ENCODE measurements at places on chromosomes 11 and 22. TPM values are rescaled to one million over a fixed set of nuclear protein-coding genes. Genes with fewer than 3 reads are reported as not detected.

DNA sequence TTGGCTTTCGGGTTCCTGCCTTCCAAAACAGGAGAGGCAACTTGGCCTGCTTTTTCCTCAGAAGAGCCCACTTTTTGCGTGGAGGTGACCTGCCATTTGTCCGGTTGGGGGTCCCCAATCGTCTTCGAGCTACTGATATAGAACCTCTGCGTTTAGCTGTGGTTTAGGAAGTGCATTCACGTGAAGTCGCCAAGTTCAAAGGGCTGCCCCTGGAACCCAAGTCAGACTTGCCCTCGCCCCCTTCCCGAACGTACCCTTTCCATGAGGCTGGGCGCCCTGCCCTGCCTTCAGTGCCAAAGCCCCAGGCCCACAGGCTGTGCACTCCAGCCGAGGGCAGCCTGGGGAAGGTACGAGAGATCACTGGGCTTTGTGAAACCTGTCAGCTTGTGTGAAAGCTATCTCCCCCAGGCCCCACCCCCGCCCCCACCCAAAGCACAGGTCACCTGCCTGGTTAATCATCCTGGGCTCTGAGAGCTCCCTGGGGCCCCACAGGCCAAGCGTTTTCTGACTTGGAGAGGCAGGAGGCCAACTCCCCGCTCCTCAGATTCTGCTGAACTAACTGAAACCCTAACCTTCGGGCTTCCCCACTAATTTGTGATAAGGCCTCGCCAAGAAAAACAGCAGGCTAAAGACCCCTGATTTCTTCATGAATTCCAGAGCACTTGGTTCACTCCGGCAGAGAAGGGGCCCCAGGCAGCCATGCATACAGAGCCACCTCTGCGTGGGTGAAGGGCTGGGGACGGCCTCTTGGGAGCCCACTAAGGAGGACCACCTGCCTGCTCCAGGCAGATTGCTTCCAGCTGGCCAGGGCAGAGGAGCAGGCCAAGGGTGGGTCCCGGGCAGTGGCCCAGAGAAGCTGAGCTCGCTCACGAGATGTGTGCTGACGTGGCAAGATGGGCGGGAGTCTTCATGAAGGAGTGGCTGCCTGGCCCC is 25.8 kb upstream of the KCNQ1OT1 start:
- peaks cover 6% of the 10 kb centered on the region for H3K4me1 ChIP-seq
- no peaks in the 10 kb centered on the region for H3K36me3 ChIP-seq

DNA sequence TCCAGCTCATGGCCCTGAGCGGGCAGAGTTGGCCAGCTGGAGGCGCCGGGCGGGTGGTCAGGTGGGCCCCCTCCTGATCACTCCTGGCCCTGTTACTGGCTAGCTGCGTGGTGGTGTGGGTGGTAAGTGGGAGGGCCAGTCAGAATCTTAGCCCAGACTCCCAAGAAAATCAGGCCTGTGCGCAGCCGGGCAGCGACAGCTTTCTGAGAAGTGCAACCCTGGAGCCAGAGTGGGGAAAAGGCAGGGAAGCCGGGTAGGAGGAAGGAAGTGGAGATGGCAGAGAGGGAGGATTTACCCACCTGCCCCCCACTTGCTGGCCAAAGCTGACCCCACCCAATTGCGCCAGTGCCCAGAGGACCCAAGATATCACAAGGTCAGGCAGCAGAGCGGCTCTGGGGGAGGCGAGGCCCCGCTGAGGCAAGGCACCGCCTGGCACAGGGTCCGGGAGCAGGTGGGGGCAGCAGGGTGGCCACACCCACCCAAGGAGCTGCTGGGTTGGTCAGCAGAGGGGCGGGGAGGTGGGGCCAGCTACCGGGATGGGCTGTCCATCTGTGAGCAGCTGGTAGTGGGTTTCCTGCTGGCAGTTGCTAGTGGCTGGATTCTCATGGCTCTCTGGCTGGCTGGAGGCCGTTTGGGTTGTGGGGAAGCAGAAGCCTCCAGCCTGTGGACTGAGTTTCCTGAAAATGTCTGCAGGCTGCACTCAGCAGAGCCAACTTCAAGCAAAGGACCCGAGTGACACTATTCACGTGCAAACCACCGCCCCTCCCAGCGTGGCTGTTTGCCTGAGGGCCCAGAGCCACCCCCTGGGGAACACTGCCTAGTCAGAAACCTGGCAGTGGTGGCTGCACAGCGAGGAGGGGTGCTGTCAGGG is 196.4 kb downstream of the IGLL1 start:
- DNase-seq: peak; percentile 75
- H3K27me3 ChIP-seq: no peaks in the 10 kb centered on the region
- peak overlapping the region; percentile 46 for H3K27ac ChIP-seq
- H3K36me3 ChIP-seq: no peaks in the 10 kb centered on the region
- H3K4me1 ChIP-seq: peaks cover 22% of the 10 kb centered on the region

DNA sequence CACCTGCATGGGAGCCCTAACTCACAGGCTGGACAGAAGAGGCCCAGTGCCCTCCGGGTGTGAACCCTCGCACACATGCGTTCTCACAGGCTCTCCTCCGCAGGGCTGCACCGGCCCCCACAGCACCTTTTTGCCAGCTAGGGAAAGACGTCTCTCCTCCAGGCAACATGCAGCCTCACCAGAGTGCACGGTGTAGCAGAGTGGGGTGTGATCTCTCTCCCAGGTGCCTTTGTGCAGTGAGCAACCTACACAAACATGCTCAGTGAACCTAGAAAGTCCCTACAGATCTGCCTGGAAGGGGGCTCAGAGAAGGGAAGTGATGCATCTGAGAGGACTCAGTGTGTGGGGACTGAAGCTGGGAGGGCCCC is 3.7 kb upstream of the CARNS1 start:
- peaks cover 2% of the 10 kb centered on the region for H3K27me3 ChIP-seq
- H3K4me1 ChIP-seq: no peaks in the 10 kb centered on the region
- no peak overlapping the region for H3K27ac ChIP-seq
- no peak overlapping the region for H3K4me3 ChIP-seq
- H3K36me3 ChIP-seq: no peaks in the 10 kb centered on the region

- H3K27ac ChIP-seq: no peak overlapping the region
- no peak for DNase-seq
- H3K4me3 ChIP-seq: peak overlapping the region; percentile 41
- H3K27me3 ChIP-seq: no peaks in the 10 kb centered on the region
- no peaks in the 10 kb centered on the region for H3K36me3 ChIP-seq
These were observed 28.8 kb upstream of the CPT1A start for GRCh38 chr11:68870470-68870869.

- no peaks in the 10 kb centered on the region for H3K27me3 ChIP-seq
- no peak overlapping the region for H3K4me3 ChIP-seq
- DNase-seq: no peak
- no peak overlapping the region for H3K27ac ChIP-seq
- H3K36me3 ChIP-seq: no peaks in the 10 kb centered on the region
These were observed 6.6 kb downstream of the SHANK2 start for GRCh38 chr11:71245601-71246391.

The B4GALNT4 gene
- 87.6 TPM for total RNA-seq

DNA sequence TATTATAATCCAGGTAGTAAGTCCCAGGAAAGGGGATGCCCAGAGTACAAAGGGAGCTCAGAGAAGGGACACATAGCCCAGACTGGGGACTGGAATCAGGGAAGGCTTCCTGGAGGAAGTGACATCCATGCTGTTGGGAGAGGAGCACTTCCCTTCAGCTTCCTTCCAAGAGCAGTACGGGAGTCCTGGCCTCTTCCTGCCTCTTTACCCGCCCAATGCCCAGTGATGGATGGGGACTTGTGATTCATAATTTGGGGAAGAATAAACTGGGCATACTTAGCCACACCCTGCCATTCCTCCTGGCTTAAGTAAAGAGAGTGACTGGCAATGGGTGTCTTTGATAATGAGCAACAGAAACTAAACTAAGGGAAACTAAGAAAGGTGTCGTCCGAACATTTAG is 11.5 kb downstream of the C11orf91 start:
- H3K4me1 ChIP-seq: peaks cover 13% of the 10 kb centered on the region
- H3K27ac ChIP-seq: no peak overlapping the region
- no peaks in the 10 kb centered on the region for H3K27me3 ChIP-seq
- no peak overlapping the region for H3K4me3 ChIP-seq

The ELMOD1 gene
- total RNA-seq: not detected

The FANCF gene
- total RNA-seq: 12.0 TPM

GRCh38 chr11:126061707-126062678 is 673 bp downstream of the CDON start:
- H3K27ac ChIP-seq: peak overlapping the region; percentile 85
- peaks cover 2% of the 10 kb centered on the region for H3K4me1 ChIP-seq
- H3K36me3 ChIP-seq: no peaks in the 10 kb centered on the region
- no peaks in the 10 kb centered on the region for H3K27me3 ChIP-seq
- DNase-seq: peak; percentile 77

DNA sequence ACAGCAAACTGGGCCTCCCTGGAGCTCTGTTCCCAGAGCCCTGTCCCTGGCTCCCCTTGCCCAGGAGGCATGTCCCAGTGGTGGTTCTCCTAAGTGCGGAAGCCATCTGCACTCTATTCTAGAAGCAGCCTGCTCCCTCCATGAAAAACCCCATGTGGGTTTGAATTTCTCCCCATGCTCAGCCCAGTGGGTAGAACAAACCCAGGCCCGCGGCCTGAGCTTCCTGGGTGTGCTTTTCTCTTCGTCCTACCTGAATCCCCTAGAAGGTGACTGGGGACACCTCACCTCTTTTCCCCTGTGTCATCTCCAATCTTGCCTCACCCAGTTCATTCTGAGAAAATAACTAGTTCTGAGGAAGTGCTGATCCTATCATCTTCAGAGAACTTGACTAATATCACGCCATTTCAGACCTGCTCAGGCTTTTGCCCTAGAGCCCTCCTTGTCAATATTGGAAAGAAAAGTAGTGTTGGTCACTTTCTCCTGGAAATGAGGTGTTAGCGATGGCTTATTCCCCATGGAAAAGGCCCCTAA is 15.9 kb downstream of the IL10RA start:
- H3K27me3 ChIP-seq: no peaks in the 10 kb centered on the region
- H3K27ac ChIP-seq: no peak overlapping the region
- H3K36me3 ChIP-seq: no peaks in the 10 kb centered on the region
- no peak for DNase-seq
- H3K4me1 ChIP-seq: peaks cover 3% of the 10 kb centered on the region
- H3K4me3 ChIP-seq: no peak overlapping the region

DNA sequence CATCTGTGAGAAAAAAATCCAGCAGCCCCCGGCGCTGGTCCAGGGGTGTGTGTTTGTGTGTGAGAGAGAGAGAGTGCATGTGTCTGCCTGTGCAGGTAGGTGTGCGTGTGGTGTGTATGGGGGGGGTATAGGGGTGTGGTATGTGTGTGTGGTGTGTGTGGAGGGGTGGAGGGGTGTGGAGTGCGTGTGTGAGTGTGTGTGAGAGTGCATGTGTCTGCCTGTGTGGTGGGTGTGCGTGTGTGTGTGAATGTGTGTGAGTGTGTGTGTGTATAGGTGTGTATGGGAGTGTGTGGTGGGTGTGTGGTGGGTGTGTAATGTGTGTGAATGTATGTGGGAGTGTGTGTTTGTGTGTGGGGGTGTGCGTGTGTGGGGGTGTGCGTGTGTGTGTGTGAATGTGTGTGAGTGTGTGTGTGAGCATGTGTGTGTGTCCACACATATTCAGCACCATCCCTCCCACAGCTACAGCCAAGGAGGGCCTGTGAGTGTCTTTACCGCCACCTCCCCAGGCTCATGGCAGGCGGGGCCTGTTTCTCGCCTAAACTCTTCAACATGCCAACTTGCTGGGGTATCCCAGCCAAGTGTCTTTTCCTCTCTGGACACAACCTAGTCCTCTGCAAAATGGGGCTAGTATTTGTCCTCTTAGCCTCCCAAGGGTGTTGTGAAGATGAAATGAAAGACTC is 11.9 kb downstream of the LMO1 start:
- H3K4me3 ChIP-seq: no peak overlapping the region
- H3K27me3 ChIP-seq: no peaks in the 10 kb centered on the region
- no peak for DNase-seq
- no peak overlapping the region for H3K27ac ChIP-seq

DNA sequence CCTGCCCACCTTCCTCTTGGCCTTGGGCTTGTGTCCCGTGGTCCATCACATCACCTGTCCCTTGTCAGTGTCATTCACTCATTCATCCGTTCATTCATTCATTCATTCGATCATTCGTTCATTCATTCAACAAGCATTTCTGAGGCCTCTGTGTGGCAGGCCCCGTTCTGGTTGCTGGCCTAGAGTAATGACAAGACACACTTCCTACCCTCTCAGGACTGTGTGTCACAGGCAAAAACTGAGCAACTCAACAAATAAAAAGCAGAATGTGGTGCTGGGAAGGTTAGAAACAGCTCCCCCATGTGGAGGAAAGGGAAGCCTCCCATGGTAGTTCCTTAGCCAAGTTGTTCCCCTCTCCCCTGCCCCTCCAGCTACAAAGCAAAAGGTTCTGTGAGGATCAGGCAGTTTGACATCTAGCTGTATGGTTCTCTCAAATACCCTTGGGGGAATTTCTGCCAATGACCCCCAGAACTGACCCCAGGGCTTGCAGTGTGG is 1.6 kb upstream of the OMP start:
- no peaks in the 10 kb centered on the region for H3K36me3 ChIP-seq
- H3K27me3 ChIP-seq: no peaks in the 10 kb centered on the region
- no peak overlapping the region for H3K4me3 ChIP-seq
- H3K27ac ChIP-seq: no peak overlapping the region
- no peak for DNase-seq

- no peaks in the 10 kb centered on the region for H3K4me1 ChIP-seq
- no peaks in the 10 kb centered on the region for H3K27me3 ChIP-seq
- no peak overlapping the region for H3K27ac ChIP-seq
These were observed 740 bp downstream of the GLYATL1 start for GRCh38 chr11:58940028-58940427.

DNA sequence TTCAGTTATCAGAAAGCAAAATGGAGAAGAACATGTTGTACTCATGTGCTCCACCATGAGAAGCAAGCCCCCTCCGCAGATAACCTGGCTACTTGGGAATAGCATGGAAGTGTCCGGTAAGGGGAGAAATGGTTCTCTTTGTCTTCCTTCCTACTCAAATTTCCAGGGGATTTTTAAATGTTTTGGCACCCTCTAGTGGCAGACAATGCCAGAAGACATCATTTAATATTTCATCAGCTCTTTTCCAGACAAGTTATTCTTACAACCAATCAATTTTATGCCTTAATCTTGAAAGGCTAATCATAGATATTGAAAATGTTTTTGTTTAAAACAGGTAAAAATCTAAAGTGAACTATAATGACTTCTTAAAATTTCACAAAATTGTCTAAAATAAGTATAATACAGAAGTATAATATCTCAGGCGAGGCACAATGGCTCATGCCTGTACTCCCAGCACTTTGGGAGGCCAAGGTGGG is 15.7 kb downstream of the CRTAM start:
- H3K4me3 ChIP-seq: no peak overlapping the region
- no peak overlapping the region for H3K27ac ChIP-seq
- no peaks in the 10 kb centered on the region for H3K4me1 ChIP-seq

DNA sequence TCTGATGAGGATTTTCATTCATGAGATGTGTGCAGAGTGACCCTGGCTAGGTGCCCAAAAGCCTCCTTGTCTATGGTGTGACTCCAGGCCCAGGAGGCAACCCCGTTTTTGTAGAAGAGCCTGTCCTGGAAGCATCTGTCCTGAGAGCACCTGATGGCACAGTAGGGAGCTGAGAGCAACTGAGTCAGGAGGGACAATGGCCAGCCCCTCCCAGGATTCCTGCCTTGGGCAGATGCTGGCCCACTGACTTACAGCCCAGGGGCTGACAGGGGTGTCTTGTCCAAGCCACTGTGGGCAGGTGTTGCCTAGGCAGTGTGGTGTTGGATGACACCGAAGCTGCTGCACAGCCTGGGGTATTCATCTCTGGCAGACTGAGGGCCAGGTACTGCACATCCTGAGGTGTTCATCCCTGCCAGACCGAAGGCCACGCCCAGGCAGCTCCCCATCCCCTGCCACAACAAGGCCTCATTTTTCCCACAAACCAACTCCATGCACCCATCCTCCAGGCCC is 3.2 kb upstream of the RFPL2 start:
- H3K4me1 ChIP-seq: peaks cover 2% of the 10 kb centered on the region
- no peaks in the 10 kb centered on the region for H3K27me3 ChIP-seq
- no peaks in the 10 kb centered on the region for H3K36me3 ChIP-seq
- no peak for DNase-seq
- H3K27ac ChIP-seq: no peak overlapping the region

GRCh38 chr11:104060004-104060794 is 23.8 kb downstream of the DDI1 start:
- no peaks in the 10 kb centered on the region for H3K36me3 ChIP-seq
- H3K27me3 ChIP-seq: no peaks in the 10 kb centered on the region
- no peak overlapping the region for H3K4me3 ChIP-seq
- no peak overlapping the region for H3K27ac ChIP-seq

Data from ovary (tissue), 10 donors.